Fibroblast of villous mesenchyme (primary cell): ENCODE measurements at places on chromosomes 5 and 9.

DNA sequence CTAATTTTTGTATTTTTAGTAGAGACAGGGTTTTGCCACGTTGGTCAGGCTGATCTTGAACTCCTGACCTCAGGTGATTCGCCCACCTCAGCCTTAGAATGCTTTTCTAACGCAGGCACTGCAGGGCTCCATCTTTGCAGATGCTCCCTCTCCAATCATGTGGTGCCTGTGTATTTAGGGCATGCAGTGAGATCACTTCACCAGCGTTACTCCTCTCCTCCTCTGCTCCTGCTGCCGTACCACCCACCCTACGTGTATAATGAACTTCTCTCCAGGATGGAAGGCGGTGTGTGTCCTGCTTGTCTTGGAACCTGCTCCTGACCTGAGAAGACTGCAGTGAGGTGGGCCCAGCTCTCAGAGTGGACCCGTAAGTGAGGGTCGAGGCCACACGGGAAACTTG, 13.6 kb upstream of the CFAP157 start:
- DNase-seq, result no peak

GRCh38 chr9:34611811-34612787, at the start of gene RPP25L:
Gene RPP25L (minus strand): TSS chr9:34612097. CDS start chr9:34611296, 801 bp downstream.
- peak; percentile 84 for DNase-seq

DNA sequence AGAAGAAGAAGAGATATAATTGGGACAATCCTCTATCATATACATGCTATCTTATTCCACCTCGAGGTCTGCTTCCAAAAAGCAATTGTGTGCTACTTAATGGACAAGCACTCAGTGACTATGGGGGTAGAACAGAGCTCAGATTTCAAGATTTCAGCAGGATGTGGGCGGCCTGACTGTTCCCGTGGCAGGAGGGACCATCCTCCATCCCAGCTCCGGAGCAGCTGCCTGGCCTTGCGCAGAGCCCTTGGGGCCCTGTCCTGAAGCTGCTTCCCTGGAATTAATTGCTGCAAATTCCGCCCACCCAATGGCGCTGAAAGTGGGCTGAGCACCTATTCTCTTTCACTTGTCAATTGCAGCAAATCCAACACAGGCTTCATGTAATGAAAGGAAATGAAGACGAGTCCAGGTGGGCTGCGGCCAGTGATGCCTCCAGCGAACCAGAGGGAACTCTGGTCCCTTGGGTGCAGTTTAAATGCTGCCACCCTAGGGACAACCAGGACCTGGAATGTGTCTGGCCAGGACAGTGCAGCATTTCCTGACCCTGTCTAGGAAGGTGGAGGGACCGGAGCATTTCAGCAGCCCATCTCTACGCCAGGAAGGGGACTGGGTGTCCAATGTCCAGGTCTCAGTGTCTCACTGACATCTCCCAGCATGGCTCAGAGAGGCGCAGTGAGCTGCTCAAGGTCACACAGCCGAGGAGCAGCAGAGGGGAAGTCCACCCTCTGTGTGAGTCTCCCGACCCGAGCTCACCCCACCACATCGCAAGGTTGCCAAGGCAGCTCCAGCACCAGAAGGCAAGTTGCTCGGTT, 50.5 kb upstream of the FCN1 start:
- no peak for DNase-seq

- DNase-seq, result no peak
Measured at GRCh38 chr5:161301586-161301985, 244.9 kb downstream of the GABRB2 start.

DNA sequence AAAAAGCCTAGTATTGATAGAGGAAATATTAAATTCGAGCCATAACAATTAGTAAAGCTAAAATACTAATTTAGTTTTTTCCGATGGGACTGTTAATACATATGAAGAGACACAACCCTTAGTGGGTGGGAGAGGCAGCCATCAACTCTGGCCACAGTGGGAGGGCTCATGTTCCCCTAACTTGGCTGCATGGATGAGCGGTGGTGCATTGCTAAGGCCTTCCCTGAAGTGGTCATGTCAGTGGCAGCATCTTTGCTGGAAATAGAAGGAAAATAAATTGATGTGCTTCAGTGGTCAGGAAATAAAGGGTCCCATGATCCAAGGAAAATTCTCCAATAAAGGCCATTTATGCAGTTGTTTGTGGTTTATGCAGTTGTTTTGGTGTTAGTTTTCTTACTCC, 33.9 kb upstream of the F2RL2 start:
- DNase-seq, result no peak

- no peak for DNase-seq
Measured at GRCh38 chr5:134226441-134227192, 744 bp upstream of the PPP2CA start.

- no peak for DNase-seq
Measured at GRCh38 chr9:69455311-69455710, 130.3 kb downstream of the ENTREP1 start.

- DNase-seq, result peak; percentile 60
Measured at GRCh38 chr5:126814721-126815404, 37.9 kb downstream of the LMNB1 start.

GRCh38 chr5:90409318-90410177, at the start of gene CETN3:
Gene CETN3 (minus strand): TSS chr5:90409756. CDS start chr5:90409661, 95 bp downstream.
- peak; percentile 98 for DNase-seq

- DNase-seq, result no peak
Measured at GRCh38 chr5:51684794-51685355, 301.6 kb downstream of the ISL1 start.

GRCh38 chr9:83266666-83267496, 203.9 kb upstream of the RASEF start:
- DNase-seq, result peak; percentile 1

- peak; percentile 78 for DNase-seq
Measured at GRCh38 chr9:104944356-104944755, 16.4 kb upstream of the ABCA1 start.

GRCh38 chr9:114612272-114612923, 1.3 kb downstream of the TMEM268 start:
- no peak for DNase-seq

DNA sequence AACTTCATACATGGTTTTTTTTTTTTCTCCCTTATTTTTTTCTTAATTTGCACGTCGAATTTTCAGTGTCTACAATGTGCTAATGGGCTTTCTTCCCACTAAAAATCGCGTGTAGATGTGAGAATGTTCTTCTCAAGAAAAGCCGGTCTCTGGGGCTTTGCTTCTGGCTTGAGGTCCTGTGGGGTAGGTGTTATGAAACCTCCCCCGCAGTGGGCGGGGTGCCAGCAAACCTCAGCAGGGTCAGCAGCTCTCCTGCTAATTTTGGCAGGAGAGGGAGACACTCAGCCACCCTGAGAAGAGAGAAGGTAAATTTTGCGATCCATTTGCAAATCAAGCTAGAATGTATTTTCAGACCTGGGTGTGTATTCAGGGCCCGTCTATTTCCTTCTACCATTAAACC, 59.9 kb downstream of the NPR3 start:
- no peak for DNase-seq

DNA sequence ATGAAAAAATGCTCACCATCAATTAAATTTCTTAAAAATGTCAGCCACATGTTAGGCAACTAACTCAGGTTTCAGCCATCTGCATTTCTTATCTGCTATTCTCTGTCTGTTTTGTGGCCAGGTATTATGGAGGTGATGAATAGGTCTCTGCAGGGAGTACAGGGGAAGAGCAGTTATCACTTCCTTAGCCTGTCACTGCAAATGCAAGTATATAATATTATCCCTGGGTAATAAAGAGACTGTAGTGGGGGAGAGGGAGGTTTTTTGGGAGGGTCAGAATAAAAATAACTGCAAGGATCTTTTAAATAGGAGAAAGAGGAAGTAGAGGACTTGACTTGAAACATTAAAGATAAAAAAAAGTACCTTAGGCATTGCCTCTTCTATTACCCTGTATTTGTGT, 49.6 kb upstream of the PTGER4 start:
- no peak for DNase-seq

DNA sequence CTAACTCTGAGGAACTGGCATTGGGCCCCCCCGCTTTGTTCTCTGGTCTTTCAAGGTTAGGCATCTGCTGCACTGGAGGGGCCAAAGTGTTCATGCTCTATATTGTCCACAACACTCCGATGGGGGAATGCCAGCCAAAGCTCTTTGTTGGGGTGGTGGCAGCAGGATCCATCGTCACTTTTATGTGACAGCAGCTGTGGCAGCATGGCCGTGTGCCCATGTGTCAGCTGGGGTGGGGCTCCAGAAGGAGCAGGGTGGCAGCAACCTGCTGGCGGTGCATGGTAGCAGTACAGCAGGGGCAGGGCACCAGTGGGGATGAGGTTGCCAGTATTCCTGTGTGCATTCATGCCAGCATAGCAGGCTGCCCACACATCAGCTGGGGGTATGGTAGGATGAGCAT, 28.2 kb downstream of the ITGA2 start:
- no peak for DNase-seq

DNA sequence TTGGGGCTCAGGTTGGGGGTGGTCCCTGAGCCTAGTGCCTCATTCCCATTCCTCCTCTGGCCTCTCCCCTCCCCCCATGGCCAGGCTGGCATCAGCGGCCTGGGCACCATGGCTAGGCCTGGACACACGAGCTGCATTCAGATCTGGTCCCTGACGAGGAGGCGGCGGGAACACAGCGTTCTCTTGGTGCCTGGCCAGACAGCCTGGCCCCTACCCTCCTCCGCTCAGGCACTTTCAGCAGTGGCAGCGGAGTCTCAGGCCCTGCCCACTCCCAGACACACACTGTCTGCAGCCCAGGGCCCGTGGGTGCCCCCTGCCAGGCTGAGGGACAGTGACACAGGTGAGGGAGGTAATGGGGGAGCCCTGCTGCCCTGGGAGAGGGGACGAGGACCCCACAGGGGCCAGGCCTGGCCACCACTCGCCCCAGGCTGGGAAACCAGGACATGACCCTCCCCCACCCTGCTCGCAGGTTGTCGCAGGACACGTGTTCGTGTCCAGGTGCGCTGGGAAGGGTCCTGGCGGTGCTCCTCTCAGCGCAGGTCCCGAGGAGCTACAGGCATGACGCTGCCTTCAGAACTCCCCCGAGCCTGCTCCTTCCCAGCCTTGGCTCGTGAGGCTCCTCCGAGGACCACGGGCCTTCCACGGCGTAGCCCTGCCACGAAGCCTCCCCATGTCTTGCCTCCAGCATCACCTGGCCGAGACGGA, 19.9 kb upstream of the UBAC1 start:
- no peak for DNase-seq

DNA sequence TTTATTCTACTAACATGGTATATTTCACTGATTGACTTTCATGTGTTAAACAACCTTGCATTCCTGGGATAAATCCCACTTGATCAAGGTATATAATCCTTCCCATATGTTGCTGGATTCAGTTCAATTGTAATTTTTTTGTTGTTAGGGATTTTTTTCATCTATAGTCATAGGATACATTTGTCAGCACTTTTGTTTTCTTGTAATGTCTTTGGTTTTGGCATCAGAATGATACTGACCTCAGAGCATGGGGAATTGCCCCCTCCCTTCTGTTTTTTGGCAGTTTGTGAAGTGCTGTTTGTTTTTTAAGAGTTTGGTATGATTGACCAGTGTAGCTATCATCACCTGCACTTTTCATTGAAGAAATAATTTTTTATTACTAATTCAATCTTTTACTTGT, 176.8 kb upstream of the RASEF start:
- no peak for DNase-seq

- peak; percentile 66 for DNase-seq
Measured at GRCh38 chr5:38925154-38925925, 79.5 kb downstream of the OSMR start.

DNA sequence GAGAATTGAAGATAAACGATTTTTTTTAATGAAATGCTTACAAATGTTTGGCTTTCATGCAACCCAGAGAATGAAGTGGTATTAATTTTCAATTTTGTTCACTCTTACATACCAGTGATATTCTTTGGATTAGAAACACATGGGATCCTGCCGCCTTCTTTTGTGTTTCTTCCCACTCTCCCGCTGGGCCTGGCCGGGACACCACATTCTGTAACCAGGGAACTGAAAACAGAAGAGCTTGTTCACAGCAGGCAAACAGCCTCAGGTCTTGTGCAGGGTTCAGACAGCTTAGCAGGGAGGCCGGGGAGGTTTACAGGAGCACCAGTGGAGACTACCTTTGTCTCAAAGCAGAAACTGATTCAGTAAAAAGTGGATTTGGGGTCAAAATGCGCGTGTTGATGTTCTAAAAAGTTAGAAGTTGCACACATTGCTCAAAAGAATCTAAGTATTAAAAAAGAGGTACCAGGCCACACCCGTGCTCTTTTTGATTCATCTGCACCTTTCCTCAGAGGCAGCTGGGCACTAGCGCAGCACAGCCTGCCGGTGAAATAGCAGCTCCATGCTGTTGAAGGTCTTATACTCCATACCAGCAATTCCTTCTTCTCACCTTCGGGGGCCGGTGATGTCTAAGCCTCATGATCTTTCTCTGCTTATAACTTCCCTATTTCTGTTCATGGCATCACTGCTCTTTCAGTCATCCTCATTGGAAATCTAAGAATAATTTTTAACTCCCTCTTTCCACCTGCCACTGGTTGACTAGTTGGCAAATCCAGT, 67.1 kb downstream of the GRAMD2B start:
- DNase-seq, result peak; percentile 36

- peak; percentile 27 for DNase-seq
Measured at GRCh38 chr5:140042643-140043507, at the start of gene NRG2. Gene NRG2 (minus strand): TSS chr5:140043299.

DNA sequence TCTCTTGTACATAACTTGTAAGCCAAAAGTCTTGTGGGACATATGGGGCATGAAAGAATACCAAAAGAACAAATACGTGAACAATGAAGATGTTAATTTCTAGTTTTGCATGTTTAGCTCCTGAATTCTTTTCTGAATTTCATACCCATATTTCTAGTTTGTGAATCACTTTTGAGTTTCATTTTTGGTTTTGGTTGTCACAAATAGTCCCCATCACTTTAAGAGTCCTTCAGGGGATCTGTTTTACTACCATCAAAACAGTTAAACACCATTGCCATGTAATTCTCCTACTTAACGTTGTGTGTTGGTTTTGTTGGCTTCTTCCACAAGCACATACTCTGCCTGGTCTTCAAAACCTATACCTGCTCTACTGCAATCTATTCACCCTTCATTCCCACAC, 27.0 kb downstream of the VCAN start:
- no peak for DNase-seq

GRCh38 chr5:169258372-169259000, 42.5 kb downstream of the SLIT3 start:
- DNase-seq, result no peak

DNA sequence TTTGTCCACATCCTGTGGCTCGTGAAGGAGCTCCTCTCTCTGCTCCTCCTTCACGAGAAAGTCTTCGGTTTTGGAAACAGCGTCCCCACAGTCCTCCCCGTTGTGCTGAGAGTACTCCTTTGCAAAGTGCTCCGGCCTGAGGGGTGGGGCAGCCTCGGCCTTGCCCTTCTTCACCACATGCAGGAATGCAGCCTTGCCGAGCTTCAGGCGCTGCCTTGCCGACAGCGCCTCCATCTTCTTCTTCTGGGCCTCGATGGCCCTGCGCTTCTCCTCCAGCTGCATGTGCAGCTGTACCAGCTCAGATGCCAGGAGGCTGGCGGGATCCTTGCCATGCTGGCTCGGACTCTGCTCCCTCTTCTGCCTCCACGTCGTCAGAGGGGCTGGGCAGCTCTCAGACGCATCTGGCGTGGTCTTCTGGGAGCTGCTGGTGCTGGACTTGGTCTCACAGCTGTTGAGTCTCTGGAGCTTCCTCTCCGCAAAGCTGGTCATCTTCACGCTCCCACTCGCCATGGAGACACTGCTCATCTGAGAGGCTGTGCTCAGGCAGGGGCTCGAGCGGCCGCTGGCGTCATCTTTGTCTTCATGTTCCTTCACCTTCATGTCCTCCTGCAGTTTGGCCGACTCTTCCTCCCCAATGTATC, 85.5 kb downstream of the CAMSAP1 start:
- DNase-seq, result no peak

GRCh38 chr9:89454498-89455355, 43.2 kb downstream of the SEMA4D start:
- no peak for DNase-seq
